ENCODE measurements at places on chromosomes 11 and 22.

DNA sequence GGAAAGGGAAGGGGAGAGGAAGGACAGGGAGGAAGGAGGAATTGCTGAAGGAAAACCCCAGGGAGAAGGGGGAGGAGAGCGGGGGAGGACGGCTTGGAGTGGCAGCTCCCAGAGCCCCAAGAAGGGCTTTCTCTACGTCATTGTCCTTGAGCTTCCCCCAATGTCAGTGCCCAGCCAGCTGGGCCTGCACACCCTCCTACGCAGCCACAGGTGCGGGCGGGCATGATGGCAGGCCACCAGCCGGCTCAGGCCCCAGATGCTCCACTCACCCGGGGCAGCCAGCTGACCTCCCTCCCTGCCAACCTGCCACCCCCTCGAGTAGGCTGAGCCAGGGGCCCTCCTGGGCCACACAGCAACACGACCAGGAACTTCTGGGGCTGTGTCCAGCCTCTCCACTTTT, 11.2 kb downstream of the SYT7 start:
- DNase-seq = no peak

GRCh38 chr11:100639140-100639539, 47.9 kb upstream of the ARHGAP42 start:
- no peak for DNase-seq

DNA sequence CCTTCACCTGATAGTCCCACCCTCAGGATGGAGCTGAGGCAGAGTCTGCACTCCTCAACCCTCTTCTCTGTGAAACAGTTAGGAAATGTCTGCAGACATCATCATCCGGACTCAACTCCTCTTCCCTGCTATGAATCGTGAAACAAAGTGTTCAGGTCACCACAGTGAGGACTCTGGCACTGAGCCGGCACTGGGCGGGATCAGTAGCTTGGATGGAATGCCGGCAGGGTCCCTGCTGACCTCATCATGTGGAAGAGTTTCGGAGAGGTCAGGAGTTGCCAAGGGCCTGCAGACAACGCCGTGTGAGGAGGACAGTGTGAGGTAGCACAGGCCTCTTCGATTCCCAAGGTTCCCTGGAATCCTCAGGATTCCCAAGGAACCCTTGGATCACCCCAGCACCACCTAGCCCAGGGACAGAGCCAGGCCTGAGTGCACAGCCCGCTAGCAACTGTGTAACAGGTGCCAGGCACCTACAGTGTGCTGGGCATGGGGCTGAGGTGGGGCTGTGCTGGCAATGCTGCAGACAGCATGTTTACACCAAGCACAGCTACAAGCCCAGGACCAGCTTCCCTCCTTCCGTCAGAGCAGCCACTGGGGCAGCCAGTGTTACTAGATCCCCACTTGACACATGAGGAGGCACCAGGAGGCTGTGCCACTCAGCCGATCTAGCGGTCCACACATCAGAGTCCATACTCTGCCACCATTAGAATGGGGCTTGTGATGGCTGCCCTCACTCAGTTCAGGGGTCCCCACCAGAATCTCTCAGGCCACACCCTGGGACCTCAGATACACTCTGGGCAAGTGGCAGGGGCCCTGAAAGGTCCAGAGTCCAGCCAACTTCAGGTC, 693 bp upstream of the LINC01488 start:
- no peak for DNase-seq

DNA sequence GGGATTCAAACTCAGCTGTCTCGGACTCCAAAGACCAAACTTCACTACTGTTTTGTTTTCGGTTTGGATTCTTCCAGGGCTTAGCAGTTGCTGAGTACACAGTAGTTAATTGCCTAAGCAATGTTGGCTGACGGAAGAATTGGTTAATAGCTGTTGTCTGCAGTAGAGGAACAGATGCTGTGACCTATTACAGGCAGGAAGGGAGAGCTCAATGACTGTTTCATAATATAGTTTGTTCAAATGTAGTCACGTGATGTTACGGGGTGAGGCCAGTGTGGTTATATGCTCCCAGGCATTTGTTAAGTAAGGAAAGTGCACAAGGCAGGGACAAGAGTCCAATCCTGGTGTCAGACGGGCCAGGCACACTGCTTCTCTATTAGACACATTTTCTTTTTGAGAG, 222.6 kb upstream of the CCDC90B start:
- no peak for DNase-seq

All from pancreas (tissue), 10 donors.